NCI-H748 treated with DMSO at 0.1 percent for 48 hours (cell line): ENCODE measurements at places on chromosomes 4 and X.

DNA sequence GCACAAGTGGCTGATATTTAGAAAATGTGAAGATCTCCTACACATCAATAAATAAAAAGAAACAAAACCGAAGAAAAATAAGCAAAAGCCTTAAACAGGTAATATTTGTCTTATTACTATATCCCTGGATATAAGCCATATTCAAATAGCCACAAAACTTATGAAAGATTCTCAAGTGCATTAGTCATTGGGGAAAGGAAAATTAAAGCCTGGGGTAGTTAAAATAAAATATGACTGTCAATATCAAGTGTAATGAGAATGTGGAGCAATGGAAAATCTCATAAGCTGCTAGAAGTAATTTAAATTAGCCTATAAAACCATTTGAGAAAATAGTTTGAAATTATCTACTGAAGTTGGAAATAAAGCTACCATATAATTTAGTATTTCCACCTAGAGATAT is 399.9 kb downstream of the GASK1B start:
- no peak for DNase-seq

GRCh38 chrX:56969559-56969958 is 25.8 kb downstream of the SPIN3 start:
- DNase-seq = no peak

GRCh38 chr4:74161666-74162450 is 3.9 kb downstream of the MTHFD2L start:
- DNase-seq = no peak

DNA sequence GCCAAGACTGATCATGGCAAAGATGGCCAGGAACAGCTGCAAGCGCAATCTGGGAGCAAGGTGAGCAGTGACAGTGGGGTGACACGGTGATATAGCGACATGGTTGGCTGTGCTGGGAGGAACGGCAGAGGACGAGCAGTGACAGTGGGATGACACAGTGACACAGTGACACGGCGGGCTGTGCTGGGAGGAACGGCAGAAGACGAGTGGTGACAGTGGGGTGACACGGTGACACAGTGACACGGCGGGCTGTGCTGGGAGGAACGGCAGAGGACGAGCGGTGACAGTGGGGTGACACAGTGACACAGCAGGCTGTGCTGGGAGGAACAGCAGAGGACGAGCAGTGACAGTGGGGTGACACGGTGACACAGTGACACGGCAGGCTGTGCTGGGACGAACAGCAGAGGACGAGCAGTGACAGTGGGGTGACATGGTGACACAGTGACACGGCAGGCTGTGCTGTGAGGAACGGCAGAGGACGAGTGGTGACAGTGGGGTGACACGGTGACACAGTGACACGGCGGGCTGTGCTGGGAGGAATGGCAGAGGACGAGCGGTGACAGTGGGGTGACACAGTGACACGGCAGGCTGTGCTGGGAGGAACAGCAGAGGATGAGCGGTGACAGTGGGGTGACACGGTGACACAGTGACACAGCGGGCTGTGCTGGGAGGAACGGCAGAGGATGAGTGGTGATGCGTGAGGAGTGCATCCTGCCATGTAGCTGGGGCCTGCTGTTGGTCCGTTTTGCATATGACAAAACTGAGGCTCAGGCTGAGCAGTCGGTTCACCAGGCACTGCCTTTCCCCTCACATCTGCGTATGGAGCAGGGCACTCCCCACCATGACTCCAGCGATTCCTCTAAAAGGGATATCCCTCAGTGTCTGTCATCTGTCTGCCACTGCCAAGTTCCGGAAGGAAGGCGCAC is 36.0 kb upstream of the MXD4 start:
- DNase-seq = no peak

GRCh38 chr4:83179205-83179604 is 64.7 kb upstream of the PLAC8 start:
- no peak for DNase-seq

DNA sequence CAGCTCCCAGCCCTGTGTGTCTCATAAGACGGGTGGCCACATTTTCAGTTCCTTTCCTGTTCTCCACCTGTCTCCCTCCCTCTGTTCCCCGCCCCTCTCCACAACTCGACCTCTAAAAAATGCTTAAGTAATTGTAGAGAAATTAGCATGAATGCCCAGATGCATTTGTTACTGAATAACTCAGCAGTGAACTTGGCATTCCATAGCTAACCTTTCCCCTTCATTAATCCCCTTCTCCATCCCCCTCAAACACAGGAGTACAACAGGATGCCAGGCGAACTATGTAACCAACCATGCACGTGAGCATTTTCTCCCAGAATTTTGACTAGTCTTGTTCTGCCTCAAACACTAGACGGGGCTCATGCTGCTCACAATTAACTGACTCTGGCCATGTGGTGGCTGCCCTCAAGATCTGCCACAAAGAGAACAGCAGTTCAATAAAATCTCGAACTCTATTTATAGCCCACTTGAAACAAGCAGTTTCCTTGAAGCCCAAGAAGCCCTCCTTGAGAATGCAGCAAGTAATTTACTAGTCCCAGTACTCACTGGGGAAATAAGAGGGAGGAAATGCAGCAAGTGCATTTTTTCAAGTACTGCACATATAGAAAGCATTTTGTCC is 351.2 kb downstream of the ARHGAP24 start:
- DNase-seq = no peak

- no peak for DNase-seq
These were observed at the start of gene TEX13C for GRCh38 chrX:125319646-125320521. TSS of gene TEX13C (plus strand) at chrX:125319871. CDS start at chrX:125320120, 249 bp downstream.

DNA sequence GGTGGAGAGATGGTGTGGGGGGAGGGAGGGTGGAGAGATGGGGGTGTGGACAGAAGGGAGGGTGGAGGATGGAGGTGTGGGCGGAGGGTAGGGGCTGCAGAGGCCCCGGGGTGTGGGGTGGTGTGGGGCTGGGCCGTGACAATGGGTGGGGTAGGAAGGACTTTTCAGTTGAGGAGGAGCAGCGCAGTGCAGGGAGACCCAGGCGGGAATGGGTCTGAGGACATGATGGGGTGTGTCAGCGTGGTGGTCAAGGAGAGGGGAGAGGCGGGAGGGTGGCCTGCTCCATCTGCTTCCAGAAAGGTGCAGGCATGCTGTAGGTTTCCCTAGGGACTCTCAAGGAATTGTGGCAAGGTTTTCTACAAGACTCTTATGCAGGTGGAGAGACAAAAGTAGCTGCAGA is 48.9 kb downstream of the RGS12 start:
- DNase-seq = no peak

GRCh38 chrX:136635235-136635634 is 12.7 kb upstream of the CD40LG start:
- no peak for DNase-seq

- DNase-seq = no peak
These were observed 16.7 kb downstream of the FBXL5 start for GRCh38 chr4:15638418-15638817.

- DNase-seq = no peak
These were observed 67.6 kb upstream of the MTNR1A start for GRCh38 chr4:186622788-186623464.

DNA sequence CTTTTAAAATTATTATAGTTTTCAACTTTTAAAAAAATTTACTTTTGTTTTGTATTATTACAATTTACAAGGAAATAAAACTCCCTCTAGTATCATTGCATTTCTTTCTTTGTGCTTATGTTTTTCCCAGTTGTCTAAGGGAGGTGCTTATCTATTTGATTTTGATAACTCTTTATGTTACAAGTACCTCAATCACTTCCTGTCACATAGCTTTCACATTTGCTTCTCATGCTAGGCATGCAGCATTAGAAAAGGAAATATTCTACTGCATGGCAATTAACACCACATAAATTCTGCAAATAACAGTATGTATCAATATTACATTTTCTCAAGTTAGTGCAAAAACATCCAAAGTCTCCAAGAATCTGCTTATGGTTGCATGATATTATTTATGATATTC is 180.3 kb upstream of the HS3ST1 start:
- DNase-seq = no peak

DNA sequence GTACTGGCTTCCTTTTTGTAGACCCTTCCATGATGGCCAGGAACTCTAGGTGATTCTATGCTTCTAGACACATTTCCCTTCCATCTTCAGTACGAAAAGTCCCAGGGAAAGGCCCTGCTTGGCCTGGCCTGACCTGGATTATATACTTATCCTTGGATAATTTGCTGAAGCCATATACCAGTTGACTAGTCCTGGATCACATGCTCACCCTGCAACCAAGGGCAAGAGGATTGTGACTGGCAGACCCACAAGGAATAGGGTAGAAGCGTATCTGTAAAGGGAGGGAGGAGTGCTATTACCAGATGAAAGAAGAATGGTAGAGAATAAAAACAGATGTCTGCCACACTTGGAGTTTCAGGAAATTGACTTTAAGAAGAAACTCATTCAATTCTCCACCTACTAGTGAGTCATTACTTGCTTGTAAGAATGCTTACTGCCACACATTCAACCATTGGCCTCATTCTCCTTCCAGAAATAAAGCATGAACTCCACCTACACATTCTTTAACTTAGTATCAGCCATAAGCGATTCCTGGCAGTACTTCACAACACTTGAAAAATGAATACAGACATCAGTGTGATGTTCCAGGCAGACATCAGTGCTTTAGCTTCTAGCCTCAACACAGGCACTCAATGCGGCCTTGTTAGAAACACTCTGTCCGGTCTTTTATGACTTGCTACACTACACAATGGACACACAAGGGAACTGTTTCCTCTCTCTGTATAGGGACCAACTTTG is 141.8 kb downstream of the CBR4 start:
- no peak for DNase-seq
